ENCODE measurements at places on chromosomes 4 and X.

DNA sequence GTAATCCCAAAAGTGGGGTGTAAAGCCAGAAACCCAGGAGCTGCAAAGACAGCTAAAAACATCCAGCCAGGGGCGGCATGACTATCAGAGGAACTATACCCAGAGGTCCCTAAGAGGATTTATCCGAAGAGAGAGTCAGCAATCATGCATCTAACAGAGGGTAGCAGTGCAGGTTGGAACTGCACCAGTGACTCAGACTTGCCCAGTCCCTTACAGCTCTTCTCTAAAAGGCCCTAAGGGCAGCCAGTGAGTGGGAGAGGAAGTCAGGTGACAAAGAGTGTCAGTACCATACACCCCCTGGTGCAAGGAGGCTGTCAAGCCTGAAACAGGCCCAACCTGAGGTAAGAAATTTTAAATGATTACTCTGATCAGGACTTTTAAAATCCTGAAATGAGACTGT is 88.1 kb downstream of the CAMK2D start:
- no peak for DNase-seq

- DNase-seq, result no peak
These were observed 311.6 kb upstream of the DIAPH2 start for GRCh38 chrX:96373047-96373355.

GRCh38 chr4:75916091-75916661 is 13.9 kb upstream of the PPEF2 start:
- DNase-seq, result no peak

- DNase-seq, result no peak
These were observed 17.1 kb upstream of the GALNT7 start for GRCh38 chr4:173151496-173151895.
